ENCODE measurements at places on chromosomes 7 and 10.

DNA sequence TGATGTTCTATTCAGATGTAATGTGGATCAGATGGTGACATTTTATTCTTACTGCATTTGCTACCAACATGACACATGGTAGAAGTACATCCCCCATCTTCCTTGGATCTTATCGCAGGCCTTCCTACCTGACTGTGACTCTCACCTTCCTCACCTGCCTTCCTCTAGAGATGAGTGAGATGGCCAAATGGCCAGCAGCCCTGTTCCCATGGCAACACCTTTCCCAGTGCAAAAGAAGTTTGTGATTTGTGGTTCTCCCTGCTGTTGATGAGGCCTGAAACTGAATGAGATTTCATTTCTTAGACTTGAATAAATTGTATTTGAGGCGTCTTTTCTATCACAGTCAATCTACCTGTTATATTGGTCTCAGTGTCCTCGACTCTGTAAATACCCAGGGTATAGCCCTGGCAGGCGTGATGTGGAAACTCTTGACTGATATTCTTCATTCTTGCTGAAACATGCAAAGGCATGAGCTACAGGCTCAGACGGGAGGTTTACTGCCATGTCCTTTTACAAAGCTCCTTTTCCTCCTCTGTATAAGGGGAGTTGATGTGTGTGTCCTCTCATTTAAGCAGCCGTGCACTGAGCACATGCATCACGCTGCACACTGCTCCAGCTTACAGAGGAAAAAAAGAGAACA lies 440.7 kb upstream of the AKR1E2 start:
- no peak for DNase-seq

- no peak for DNase-seq
Measured at GRCh38 chr10:66209025-66209424, 716.8 kb upstream of the LRRTM3 start.

DNA sequence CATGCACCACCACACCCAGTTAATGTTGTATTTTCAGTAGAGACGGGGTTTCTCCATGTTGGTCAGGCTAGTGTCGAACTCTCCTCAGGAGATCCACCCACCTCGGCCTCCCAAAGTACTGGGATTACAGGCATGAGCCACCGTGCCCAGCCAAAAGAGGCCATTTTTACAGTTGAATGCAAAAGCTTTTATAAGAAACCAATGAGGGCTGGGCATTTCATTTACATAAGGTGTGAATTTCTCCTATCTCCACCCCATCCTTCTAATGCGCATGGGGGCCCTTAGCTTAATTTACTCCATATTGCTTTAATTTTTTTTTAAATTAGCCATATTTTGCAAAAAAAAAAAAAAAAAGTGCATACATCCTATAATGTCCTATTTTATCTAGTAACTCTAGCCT lies 25.1 kb upstream of the EIF4H start:
- DNase-seq = no peak

- no peak for DNase-seq
Measured at GRCh38 chr7:131231381-131232220, 96.1 kb upstream of the MKLN1 start.

GRCh38 chr7:116271963-116272886 lies 61.9 kb downstream of the TES start:
- DNase-seq = peak; percentile 92

Measured in kidney epithelial cell (primary cell).